ENCODE measurements at places on chromosomes 16 and 17. TPM values are rescaled to one million over a fixed set of nuclear protein-coding genes. Genes with fewer than 3 reads are reported as not detected.

The TBX21 gene
- total RNA-seq: not detected

The MT3 gene
- 3.5 TPM for total RNA-seq

DNA sequence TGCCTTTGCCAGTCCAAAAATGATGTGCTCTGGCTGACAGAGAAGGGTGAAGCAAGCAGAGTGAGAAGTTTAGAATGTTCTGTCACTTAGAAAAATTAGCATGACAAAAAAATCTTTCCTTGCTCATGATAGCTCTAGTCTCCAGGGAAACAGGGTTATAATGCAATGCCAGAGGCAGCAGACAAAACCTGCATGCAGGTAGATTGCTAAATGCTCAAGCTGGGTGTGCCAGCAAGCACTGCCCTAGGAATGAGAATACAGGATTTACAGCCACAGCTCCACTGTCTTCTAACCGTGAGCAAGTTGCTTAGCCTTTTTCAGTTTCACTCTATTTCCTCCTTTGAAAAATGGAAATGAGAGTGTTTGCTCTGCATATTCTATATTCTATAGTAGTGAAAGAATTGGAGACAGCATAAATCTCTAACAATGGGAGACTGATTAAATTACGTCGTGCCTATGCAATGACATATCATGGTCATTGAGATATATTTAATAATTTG is 516.6 kb upstream of the C16orf82 start:
- no peak for DNase-seq

DNA sequence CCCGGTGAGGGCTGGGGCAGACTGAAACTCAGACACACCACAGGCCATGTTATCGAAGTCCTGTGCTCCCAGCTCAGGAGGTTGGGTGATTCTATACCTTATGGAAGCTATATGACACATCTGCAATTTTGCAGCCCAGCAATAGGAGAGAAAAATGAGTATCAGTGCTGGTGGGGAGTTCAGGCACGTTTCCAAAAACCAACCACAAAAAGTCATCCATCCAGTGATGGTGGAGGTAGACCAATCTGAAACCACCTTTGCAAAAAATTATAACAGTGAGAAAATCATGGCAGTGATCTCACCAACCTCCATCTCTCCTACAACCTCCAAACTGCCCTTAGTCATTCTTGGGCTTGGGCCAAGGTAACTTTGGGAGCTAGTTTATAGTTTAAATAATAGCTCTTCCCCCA is 327.9 kb downstream of the SLC39A11 start:
- no peak for DNase-seq

Measured in HT-29 (cell line).